Upper lobe of right lung (tissue), 1 donor: ENCODE measurements at places on chromosomes 6 and 20. TPM values are rescaled to one million over a fixed set of nuclear protein-coding genes. Genes with fewer than 3 reads are reported as not detected.

The PHACTR1 gene
- 72.8 TPM for total RNA-seq

The LRFN2 gene
- not detected for total RNA-seq

DNA sequence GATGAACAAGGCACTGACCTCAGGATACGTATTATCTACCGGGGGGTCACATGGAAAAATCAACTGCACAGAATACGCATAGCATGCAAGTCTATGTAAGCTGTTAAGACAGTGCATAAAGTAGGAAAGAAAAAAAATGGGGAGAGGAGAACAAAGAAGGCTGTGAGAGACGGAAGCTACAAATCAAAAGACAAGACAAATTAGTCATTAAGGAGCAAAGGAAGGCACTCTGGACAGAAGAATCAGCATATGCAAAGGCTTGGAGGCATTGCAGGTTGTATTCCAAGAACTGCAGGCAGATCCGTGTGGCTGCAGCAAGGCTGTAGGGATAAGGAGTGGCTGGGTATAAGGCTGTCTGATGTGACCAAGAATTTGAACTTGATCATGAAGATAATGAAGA lies 89.0 kb downstream of the NRSN1 start:
- DNase-seq, result no peak

DNA sequence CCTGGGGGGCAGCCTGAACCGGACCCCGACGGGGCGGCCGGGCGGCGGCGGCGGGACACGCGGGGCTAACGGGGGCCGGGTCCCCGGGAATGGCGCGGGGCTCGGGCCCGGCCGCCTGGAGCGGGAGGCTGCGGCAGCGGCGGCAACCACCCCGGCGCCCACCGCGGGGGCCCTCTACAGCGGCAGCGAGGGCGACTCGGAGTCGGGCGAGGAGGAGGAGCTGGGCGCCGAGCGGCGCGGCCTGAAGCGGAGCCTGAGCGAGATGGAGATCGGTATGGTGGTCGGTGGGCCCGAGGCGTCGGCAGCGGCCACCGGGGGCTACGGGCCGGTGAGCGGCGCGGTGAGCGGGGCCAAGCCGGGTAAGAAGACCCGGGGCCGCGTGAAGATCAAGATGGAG lies 636 bp downstream of the SRF start:
- peak; percentile 69 for DNase-seq

DNA sequence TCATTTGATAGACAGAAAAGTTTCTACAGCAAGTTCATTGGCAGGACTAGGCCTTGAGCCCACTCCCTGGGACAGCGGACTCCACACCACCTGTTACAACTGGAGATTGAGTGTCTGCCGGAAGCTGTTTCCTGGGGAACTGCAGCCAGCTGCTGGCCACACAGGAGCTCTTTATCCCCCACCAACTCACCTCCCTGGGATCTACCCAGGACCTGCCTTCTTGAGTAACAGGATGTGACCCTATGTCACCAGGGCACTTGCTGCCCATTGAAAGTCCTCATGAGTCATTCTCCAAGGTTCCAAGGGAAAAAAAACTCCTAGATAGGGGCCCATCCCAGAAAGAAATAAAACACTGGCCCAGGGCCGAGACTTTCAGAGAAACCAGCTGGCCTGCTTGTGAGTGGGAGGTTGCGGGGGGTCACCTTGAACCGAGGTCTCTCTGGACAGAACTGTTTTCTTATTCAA lies 37.4 kb upstream of the SLC9A8 start:
- peak; percentile 71 for DNase-seq
